ENCODE measurements at places on chromosomes 7 and 10.
A peak's percentile ranks its signal among the peaks of the same experiment; 100 is the strongest.

DNA sequence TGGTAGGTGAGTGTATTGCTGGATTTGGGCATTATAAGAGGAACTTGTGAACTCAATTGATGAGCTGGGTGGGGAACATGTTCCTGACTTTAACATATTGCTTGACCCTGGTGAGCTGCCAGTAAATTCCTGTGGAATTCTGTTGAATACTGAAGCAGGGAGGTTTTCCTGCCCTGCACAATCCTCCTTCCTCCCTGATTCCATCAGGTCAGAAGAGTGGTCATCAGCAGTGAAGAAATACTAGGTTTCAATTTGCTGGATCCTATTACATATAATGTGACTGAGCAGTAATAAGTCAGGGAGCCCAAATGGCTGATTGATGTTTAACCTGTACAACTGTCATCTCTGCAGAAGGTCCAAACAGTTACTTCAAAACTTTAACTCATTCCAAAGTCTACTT lies 581.2 kb downstream of the SUGCT start:
- H3K36me3 ChIP-seq = no peaks in the 10 kb centered on the region
- no peak overlapping the region for H3K4me3 ChIP-seq
- H3K4me1 ChIP-seq = no peaks in the 10 kb centered on the region
- no peaks in the 10 kb centered on the region for H3K27me3 ChIP-seq
- DNase-seq = no peak

DNA sequence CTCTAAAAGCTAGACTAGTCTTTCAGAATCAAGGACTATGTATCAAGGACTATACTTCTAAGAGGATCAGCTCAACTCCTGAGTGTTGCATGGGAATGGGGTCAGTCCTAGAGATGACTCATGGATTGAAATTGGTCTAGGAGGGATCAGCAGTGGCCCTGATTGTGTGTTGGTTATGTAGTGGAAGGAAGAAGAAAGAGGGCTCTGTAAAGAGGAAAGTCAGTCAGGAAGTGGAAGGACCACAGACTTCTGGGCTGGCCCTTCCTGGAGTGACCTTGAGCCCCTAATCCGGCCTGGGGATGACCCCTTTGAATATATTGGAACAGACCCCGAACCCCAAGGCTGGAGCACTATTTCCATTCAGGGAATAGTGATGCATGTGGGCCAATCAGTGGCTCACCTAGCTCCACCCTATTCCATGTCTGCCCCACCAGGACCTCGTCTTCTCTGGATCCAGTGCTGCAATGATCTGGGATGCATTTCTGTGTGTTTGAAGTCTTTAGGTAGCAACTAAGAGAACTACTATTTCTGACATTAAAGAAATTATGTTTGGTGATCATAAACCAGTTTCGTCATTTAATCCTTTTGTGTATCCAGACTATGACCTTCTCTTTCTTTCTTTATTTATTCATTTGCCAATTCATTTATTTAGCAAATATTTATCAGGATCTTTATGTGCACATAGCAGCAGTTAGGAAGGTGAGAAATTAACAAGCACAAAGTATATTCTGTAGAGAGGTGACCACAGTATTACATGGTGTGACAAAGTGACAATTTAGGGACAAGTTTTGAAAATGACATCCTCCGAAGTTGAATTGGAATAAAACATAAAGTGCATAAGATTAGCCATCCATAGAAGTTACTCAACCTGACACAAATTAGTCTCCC lies 48.6 kb upstream of the KIF5B start:
- no peak overlapping the region for H3K4me3 ChIP-seq
- H3K4me1 ChIP-seq = no peaks in the 10 kb centered on the region
- peaks cover 3% of the 10 kb centered on the region for H3K27me3 ChIP-seq
- DNase-seq = no peak
- H3K36me3 ChIP-seq = no peaks in the 10 kb centered on the region

- DNase-seq = no peak
- peaks cover 71% of the 10 kb centered on the region for H3K36me3 ChIP-seq
- no peaks in the 10 kb centered on the region for H3K4me1 ChIP-seq
- no peak overlapping the region for H3K27ac ChIP-seq
Measured at GRCh38 chr10:7756360-7756992, 31.3 kb downstream of the KIN start.

DNA sequence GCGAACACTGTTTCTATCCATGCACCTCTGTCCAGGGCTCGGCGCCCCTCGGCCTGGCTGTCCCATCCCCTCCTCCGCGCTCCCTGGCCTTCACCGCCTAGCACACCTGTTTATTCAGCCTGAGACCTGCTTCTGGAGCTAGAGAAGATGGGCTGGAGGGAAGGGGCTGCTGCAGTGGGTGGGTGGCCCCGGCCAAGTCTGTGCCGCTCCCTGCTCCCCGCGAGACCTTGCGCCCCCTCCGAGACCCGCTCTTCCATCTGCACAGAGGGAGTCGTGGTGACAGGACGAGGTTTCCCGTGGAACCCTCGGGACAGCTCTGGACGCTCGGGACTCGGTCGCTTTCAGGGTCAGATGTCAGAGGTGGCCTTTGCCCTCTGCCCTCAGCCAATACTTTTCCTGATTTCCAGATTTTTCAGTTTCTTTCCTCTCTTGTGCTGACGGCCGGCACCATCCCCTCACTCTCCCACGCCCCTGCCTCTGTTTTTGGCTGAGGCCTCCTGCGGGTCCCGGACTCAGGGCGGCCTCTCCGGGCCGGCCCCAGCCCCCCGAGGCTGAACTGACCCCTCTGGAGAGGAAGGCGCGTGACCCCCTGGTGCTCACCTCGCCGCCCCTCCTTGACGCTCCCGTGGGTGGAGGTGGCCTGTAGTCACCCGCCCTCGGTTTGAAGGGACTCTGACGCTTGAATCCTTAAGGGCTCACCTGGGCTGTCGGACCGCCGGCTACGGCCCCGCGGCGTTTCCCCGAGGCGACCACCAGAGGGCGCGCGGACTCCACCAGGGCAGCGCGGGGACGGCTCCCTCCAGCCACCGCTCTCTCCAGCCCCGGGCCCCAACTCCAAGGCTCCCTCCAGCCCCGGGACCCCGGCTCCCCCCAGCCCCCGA lies 15.6 kb downstream of the SHH start:
- no peak overlapping the region for H3K27ac ChIP-seq
- H3K4me3 ChIP-seq = no peak overlapping the region
- H3K27me3 ChIP-seq = peaks cover 11% of the 10 kb centered on the region
- DNase-seq = peak; percentile 70

- no peak overlapping the region for H3K27ac ChIP-seq
- H3K4me3 ChIP-seq = no peak overlapping the region
- peaks cover 17% of the 10 kb centered on the region for H3K27me3 ChIP-seq
- H3K4me1 ChIP-seq = no peaks in the 10 kb centered on the region
Measured at GRCh38 chr10:98318861-98319260, 50.9 kb upstream of the LOXL4 start.

- DNase-seq = no peak
- no peaks in the 10 kb centered on the region for H3K27me3 ChIP-seq
- H3K36me3 ChIP-seq = no peaks in the 10 kb centered on the region
Measured at GRCh38 chr7:111835066-111835465, 272.8 kb upstream of the IMMP2L start.

DNA sequence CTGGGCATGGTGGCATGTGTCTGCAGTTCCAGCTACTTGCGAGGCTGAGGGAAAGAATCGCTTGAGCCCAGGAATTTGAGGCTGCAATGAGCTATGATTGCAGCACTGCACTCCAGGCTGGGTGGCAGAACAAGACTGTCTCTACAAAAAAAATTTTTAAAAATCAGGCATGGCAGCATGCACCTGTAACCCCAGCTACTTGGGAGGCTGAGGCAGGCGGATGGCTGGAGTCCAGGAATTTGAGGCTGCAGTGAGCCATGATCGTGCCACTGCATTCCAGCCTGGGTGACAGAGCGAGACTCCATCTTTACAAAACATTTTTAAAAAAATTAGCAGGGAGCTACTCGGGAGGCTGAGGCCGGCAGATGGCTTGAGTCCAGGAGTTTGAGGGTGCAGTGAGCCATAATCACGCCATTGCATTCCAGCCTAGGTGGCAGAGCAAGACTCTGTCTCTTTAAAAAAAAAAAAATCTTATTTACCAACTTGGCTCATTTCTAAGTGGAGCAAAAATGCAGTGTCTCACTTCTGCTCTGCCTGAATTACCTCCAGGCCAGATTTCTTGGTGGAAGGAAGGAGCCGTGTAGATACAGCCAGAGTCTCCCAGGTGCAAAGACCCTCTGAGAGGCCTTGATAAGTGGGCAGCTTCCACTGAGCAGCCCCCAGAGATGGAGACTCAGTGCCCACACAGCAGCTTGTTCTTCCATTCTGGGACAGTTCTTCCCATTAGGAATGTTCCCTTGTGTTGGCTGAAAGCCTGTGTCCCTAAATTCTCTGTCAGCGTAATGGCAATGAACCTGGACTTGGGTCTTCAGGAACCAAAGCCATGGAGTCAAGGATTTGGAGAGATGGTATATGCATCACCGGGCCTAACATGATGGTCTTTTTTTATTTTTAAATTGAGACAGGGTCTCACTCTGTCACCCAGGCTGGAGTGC lies 30.0 kb downstream of the GTF2IRD1 start:
- no peak overlapping the region for H3K27ac ChIP-seq
- H3K36me3 ChIP-seq = no peaks in the 10 kb centered on the region
- H3K4me3 ChIP-seq = no peak overlapping the region
- peaks cover 7% of the 10 kb centered on the region for H3K4me1 ChIP-seq

DNA sequence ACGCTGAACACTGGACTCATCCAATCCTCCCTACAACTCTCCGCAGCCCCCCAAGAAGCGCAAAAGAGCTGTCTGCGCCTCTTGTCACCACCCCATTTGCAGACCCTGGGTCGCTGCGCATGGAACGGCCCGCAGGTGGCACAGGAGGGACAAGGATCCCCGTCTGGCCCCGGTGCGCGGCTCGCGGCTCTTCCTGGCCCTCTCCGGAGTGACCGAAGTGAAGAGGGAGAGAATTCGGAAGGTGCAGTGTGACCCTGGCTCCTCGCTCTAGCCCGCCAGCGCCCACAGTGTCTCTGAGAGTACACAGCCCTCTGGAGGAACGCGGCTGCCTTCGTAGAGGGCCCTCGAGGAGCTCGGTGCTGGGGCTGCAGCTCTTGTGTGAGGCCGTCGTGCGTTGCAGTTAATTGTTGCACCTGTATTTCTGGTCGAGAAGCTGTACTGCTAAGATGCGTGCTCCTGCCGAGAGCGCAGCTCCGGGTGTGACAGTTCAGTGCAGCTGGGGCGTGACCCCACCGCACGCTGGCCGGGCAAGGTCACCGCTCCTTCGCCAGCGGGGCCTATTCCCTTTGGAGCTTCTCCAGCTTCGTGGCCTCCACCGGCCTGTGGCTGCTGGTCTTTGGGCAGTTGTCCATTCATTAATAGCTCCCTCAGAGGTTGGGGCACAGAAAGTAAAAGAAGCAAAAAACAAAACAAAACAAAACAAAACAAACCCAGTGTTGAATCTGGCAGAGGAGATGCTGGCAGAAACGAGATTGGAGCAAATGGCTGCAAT lies 119.0 kb downstream of the SEC23IP start:
- H3K4me3 ChIP-seq = no peak overlapping the region
- no peaks in the 10 kb centered on the region for H3K36me3 ChIP-seq
- peaks cover 12% of the 10 kb centered on the region for H3K27me3 ChIP-seq
- no peak for DNase-seq
- no peak overlapping the region for H3K27ac ChIP-seq

Data from T-cell (primary cell).